ENCODE measurements at places on chromosomes 12 and 14. TPM values are rescaled to one million over a fixed set of nuclear protein-coding genes. Genes with fewer than 3 reads are reported as not detected.

DNA sequence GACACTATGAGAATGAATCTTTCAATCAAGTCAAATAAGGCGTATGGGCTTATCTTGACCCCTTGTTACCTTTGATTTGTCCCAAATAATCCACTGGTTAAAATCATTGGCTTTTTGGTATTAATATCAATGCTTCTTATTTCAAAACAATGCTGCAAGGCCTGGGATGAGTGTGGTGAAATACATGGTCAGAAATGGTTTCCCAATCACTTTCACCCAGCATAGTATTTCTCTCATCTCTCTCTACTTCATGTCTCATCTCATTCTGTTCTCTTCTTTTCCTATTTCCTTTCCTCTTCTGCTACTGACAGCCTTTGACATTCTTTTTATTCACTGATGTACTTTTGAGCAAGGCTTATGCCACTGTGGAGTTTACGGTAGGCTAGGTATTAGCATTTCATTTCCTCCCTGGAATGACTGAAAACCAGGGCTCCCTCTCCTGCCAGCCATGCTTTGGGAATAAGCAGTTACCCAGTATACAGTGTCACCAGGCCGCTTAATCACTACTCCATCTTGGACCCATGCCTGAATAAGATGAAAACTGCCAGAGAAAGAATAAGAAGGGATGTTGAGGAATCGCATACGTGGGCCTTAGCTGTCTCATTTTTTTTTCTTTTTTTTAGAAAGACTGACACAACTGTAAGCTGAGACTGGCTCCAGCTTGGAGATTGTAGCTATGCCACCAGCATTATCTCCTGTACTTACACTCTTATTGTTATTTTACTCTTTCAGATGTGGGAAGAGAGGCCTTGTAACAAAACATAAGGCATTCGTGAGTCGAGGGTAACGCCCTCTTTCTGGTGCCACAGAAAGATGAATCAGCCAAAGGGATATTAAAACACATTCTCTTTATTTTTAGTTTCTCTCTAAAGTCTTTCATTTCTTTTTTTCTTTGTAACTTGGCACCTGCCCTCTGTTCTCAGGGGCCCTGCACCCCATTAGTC, 53.5 kb downstream of the IGF1 start:
- no peaks in the 10 kb centered on the region for H3K27me3 ChIP-seq
- no peaks in the 10 kb centered on the region for H3K4me1 ChIP-seq
- no peak overlapping the region for H3K4me3 ChIP-seq
- H3K36me3 ChIP-seq = no peaks in the 10 kb centered on the region

The PLEKHD1 gene
- 0.01 TPM for polyA plus RNA-seq

DNA sequence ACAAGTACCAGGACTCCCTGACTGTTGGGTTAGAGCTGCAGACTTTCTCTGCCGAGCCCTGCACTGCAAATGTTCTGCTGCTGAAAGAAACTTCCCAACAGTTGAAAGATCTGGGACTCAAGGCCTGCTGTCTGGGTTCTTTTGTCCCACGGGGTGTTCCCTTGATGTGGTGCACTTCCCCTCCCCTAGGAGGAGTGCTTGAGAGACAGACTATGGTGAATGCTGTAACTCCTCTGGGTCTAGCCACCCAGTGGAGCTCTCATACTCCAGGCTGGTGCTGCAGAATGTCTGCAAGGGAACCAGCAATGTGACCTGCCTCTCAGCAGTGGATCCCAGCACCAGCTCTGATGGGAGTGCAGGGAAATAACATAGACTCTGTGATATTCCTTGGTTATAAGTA, 129.2 kb upstream of the SLCO1B1 start:
- no peaks in the 10 kb centered on the region for H3K27me3 ChIP-seq
- no peak overlapping the region for H3K27ac ChIP-seq
- H3K4me1 ChIP-seq = no peaks in the 10 kb centered on the region
- no peak overlapping the region for H3K4me3 ChIP-seq

DNA sequence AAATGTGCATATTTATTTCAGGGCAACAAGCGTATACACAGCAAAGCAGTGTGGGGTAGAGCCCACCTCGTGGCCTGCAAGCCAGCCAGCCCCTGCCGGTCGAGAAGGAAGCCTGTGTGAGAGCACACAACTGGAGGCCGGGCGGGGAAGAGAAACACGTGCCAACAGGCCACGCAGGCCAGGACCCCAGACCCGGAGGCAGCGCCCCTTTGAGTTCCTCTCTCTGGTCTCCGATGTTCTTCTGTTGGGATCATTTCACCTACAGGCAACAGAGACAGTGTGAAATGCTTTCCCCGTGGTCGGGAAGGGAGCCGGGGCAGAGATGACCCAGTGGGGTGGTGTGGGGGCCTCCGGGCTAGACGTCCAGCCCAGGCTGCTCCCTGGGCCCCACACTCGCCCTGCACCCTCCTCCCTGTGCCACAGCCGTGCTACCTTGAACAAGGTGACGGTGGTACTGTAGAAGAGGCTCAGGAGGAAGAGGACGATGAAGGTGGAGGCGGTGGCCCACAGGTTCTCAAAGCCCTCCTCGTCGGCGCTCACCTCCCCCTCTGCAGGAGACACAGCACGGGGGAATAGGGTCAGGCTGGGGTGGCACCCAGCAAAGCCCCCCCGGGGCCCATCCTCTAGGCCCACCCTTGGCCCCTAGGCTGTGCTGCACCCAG, 325.5 kb downstream of the TMEM121 start:
- no peaks in the 10 kb centered on the region for H3K4me1 ChIP-seq
- H3K4me3 ChIP-seq = no peak overlapping the region
- no peak for DNase-seq
- H3K27me3 ChIP-seq = no peaks in the 10 kb centered on the region

DNA sequence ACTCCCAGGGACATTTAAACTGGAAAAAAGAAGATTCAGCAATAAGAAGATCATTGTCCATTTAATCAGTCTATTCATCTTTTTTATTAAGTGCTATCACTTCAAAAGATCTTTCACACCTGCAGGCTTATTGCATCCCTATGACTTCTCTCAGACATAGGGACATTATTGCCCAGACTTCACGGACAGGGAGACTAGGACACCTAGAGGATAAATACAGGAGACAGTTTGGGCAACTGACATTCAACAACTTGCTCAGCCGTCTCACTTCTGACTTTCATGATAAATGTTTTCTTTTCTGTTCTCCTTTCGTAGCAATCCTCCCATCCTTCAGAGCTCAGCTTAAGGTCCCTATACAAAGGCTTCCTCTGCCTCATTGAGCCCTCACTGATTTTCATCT, 84.3 kb downstream of the TMEM30B start:
- H3K4me3 ChIP-seq = no peak overlapping the region
- no peak for DNase-seq
- H3K36me3 ChIP-seq = no peaks in the 10 kb centered on the region
- no peaks in the 10 kb centered on the region for H3K4me1 ChIP-seq

Data from keratinocyte (primary cell).